ENCODE measurements at places on chromosomes 6 and 20. TPM values are rescaled to one million over a fixed set of nuclear protein-coding genes. Genes with fewer than 3 reads are reported as not detected.
A peak's percentile ranks its signal among the peaks of the same experiment; 100 is the strongest.

DNA sequence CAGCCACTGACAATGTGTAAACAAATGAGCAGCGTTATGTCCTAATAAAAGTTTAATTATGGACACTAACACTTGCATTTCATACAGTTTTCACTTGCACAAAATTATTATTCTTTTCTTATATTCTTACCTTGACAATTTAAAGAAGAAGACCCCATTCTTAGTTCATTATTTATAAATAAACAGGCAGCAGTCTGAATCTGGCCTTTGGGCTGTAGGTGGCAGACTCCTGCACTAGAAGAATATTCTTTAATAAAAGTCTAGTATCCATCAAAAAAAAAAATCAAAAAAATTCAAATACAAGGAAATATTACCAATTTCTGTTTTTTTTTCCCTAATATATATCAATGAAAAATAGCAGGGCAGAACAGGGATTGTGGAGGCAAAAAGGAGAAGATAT is 24.8 kb downstream of the PTCHD4 start:
- DNase-seq: no peak

GRCh38 chr6:141394125-141394536 is 738.6 kb upstream of the GJE1 start:
- DNase-seq: no peak

GRCh38 chr6:14798996-14799588 is 446.8 kb upstream of the JARID2 start:
- no peak for DNase-seq

GRCh38 chr20:55252521-55252920 is 752.8 kb downstream of the CBLN4 start:
- DNase-seq: no peak

DNA sequence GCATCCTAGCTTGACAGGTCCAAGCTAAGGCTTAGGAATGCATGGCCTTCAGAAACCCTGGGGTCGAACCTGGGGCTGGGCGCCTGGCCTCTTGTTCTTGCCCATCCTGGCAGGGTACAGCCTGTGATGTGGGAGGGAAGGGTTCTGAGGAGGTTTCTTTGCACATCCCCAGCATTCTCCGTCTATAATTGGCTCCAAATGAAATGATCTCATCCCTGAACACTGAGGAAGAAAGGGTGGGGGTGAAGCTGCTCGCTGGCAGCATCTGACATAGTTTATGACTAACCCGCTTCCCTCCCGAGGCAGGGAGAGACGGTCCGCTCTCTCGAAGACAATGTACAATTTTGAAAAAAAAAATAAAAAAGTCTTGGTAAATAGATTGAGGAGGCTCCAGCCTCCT is 67.1 kb upstream of the ZNFX1 start:
- DNase-seq: no peak

DNA sequence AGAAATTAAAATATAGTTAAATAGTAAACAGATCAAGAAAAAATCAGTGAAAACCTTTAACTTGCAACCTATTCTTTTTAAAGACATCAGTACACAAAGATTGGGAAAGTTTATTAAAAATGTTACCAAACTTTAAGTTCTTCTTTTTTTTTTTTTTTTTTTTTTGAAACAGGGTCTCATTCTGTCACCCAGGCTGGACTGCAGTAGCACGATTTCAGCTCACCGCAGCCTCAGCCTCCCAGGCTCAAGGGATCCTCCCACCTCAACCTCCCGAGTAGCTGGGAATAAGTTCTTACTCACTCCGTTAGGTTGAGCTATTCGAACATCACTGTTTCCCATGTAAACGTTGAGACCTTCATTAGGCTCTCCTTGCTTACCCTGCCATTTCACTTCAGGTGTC is 5.6 kb downstream of the MAP3K5 start:
- no peak for DNase-seq

DNA sequence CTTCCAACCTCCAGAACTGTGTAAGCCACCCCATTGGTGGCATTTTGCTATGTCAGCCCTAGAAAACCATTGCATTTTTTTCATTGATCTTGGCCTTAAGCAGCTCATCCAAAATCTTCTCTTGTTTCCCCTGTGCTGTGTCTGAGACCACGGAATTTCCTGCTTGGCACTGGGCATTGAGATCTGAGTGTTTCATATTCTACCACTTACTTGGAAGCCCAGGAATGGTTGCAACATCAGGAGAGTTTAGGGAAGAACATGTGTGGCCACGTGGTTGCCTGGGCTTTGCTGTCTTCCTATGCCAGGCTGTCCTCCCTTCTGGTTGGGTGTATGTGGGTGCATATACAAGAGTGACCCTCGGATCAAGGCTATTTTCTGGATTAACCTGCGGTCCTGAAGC is 139.3 kb upstream of the PMEPA1 start:
- no peak for DNase-seq

- DNase-seq: no peak
These were observed 256.2 kb upstream of the IRAK1BP1 start for GRCh38 chr6:78611102-78611620.

DNA sequence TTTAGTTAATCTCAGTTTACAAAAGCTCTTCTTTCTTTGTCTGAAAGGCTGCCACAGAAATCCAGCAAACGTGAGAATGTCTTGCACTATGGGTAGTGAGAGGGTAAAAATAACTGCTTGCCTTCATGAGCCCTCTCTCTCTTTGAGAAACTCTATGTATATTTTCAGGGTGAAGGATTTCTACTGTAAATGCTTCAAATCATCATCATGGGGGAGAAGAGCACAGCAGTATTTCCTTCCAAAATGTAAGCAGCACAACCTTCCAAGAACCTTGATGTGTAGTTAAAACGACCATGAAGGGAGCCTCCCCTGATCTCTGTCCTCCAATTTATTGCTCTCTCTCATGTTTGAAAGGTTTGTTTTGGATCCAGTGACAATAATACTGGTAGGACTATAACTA is 141.3 kb upstream of the CENPW start:
- DNase-seq: no peak

DNA sequence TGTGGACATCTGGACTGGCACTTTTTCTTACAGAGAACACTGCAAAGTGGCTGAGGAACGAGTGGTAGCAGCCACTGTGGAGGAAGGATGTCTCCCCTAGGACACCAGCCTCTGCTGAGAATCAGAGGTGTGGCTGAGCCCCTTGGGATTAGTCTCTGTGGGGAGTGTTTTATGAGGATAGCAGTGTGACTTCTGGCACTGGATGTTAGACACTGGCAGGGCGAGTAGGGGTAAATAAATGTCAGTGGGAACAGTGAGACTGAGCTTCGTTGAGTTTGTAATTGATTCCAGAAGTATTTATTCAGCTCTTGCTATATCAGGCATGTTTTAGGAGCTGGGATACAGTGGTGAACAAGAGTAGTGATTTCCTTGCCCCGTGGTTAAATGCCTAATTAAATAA is 124.0 kb downstream of the JARID2 start:
- no peak for DNase-seq

DNA sequence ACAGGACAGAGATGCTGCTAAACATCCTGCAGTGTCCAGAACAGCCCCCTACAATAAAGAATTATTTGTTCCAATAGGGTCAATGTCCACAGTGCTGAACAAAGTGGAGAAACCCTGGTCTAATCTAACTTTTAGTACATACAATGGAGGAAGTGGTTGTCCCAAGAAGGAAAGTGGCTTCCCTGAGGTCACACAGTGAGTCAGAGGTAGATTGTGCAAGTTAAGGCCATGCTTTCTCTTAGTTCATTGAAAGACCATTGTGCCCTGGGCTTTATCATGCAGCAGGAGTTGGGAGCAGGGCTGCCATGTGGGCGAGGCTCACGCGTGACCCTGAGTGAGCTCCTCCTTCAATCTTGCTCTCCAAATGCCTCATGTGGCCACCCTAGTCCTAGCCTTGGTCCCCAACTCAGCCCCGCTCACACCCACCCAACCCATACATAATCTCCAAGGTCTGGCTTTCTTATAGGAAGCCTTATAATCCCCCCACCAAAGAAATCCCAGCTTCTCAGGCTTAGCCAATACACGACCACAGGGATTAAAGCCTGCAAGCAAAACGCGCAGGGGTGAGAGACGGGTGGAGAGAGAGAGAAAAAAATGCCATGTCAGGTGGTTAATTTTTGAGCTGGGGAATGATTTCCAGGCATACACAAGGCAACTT is 19.9 kb downstream of the SLC13A3 start:
- peak; percentile 11 for DNase-seq

DNA sequence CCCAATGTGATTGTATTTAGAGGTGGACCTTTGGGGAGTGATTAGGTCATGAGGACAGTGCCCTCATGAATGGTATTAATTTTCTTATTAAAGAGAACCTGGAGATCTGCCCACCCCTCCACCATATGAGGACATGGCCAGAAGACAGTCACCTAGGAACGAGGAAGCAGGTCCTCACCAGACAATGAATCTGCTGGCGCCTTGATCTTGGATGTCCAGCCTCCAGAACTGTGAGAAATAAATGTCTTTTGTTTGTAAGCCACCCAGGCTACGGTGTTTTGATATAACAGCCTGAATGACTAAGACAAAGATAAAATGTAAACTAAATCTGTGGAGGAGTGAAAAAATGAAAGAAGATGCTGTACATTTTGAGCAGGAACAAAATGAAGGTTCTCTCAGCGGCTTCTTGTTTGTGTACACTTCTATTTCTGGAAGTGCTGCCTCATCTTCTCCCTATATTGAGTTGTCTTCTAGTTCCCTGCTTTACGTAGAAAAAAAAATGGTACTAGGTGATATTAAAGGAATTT is 1.5 kb upstream of the IPCEF1 start:
- DNase-seq: no peak

- no peak for DNase-seq
These were observed 258.1 kb upstream of the EPHA7 start for GRCh38 chr6:93677264-93677965.

GRCh38 chr6:45663251-45664221 is 285.8 kb upstream of the SUPT3H start:
- peak; percentile 54 for DNase-seq

DNA sequence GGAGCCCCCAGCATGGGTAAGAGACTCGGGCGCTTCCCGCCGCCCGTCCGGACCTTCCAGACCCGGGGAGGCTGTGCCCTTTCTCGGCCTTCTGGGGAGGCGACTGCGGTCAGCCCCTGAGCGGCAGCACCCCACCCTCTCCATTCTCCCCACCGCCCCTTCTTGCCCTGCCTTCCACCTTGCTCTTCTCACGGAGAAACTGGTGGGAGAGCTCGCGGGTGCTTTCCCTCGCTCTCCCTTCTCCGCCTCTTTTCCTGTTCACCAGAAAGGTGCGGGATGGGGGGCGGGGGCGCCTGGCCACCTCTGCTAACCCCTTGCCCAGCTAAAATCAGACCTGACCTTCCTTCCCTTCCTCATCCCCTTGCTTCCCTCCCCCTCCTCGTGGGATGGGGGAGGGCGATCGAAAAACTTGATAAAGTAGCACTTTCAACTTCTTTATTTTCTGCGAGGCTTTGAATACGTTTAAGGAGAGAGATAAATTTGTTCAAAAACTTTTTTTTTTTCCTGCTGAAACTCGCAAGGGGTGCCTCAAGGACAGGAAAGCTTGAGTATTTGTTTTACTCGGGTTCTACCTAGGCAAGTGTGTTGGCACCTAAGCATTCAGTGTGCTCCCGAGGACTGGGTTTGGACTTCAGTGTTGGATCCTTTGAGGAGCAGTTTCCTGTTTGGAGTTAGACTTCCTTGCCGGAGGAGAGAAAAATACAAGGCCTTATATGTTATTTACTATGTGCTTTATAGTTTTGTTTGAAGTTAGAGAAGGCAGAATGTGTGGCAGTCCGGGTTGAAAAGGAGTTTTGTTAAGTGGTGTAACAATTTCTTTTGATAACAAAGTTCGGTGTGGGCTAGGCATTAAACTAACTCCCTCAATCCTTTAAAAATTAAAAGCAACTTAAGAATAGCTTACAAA is 897 bp downstream of the CD2AP start:
- peak; percentile 65 for DNase-seq

DNA sequence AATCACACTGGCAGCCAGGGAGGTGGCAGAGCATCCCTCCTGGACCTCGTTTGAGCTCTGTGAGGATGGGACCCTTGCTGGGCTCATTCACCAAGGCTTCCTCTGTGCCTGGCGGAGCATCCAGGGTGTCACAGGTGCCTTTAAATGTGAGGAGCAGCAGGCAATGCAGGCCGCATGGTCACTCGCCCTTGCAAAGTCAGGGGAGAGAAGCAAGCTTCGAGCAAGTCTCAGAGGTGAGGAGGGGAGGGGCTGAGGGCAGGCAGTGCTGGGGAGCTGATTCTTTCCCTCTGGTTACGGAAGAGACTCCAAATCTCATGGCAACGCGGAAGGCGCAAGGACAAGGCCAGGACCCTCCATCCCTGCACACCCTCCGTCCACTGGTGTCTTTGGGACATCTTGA is 182.7 kb upstream of the PMEPA1 start:
- no peak for DNase-seq

DNA sequence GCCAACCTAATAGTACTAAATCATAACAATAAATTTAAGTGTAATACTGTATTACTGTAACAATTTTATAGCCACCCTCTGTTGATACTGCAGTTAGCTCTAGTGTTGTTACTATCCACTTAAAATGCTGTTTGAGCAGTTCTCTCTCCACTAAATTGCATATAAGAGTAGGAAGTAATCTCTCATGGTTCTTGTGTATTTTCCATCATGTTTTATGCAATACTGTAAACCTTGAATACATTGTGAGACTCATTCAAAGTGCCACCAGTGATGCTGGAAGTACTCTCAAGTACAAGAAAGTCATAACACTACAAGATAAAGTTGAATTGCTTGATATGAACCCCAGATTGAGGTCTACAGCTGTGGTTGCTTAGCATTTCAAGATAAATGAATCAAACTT is 65.5 kb downstream of the WASF1 start:
- DNase-seq: no peak

DNA sequence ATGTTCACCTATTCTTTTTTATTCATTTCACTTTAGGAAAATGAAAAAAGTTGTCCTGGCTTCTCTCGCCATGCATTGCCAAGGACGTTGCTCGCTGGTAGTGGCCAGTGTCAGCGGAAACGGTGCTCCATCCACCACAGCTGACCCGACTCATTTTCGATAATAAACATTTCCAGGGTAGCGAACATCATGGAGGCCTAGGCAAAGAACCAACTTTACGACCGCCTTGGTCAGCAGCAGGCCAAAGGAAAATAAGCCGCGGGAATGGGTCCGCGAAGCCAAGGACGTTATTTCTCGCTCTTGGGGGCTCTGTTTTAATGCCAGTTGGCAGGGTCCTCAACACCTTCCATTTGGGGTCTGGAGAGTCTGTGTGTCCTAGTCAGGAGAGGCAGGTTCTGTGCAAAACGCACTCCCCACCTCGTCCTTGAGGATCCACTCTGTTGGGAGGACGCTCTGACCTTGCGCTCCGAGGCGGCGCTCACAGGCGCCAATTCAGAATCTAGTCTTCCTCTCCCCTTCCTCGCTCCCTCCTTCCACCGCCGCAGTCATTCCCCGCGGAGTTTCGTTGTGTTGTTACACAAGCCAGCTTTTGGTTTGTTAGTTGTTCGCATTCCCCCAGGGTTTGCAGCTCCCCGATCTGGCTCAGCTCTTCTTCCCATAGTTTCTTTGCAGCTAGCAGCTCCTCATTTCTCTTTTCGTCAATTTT is 4.1 kb upstream of the PAX1 start:
- DNase-seq: no peak

- DNase-seq: no peak
These were observed 88.2 kb downstream of the FOXF2 start for GRCh38 chr6:1477432-1478090.

Gene HMGCLL1
- total RNA-seq: not detected

Gene LIME1
- 15.6 TPM for total RNA-seq

Gene MROH8
- 2.2 TPM for total RNA-seq

Gene GGTLC1
- not detected for total RNA-seq

Gene STMND1
- total RNA-seq: not detected

Gene LTB
- 31.0 TPM for total RNA-seq

Gene PGBD1
- 4.6 TPM for total RNA-seq
